ENCODE measurements at places on chromosomes 1 and 21.

DNA sequence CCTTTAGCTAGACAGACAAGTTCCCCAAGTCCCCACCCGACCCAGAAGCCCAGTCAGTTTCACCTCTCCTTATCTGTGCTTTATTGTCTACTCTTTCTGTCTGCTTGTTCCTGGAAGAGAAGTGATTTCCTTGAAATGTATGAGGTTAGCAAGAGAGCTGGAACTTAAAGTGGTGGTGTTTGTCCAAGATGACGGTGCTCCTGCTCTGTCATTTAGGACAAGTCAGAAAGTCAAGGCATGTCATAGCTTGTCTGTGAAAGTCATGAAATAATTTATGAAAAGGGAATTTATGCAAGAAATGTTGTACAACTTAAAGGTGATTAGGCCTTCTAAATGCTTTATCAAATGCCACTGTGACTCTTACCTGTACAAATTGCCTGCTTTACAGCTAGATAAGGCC is 178.1 kb downstream of the PLA2G4A start:
- no peak for DNase-seq

- DNase-seq = no peak
Measured at GRCh38 chr1:47893412-47893811, 103.8 kb downstream of the TRABD2B start.

DNA sequence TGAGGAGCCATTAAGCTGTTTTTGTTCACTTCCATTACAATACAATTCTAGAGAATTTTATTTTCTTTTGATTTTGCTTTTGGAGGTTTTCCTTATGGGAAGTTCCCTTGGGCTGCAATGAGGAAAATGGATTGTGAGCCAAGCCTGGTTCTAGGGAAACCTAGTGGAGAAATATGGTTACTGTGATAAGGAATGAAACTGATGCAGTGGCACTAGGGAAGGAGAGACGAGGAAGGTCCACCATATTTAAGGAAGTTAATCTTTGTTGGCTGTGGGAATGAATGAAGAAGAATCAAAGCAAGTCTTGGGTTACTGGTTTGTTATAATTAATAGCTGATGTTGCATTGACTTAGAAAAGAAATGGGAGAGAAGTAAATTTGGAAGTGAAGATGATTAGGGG is 28.4 kb downstream of the CHML start:
- DNase-seq = no peak

DNA sequence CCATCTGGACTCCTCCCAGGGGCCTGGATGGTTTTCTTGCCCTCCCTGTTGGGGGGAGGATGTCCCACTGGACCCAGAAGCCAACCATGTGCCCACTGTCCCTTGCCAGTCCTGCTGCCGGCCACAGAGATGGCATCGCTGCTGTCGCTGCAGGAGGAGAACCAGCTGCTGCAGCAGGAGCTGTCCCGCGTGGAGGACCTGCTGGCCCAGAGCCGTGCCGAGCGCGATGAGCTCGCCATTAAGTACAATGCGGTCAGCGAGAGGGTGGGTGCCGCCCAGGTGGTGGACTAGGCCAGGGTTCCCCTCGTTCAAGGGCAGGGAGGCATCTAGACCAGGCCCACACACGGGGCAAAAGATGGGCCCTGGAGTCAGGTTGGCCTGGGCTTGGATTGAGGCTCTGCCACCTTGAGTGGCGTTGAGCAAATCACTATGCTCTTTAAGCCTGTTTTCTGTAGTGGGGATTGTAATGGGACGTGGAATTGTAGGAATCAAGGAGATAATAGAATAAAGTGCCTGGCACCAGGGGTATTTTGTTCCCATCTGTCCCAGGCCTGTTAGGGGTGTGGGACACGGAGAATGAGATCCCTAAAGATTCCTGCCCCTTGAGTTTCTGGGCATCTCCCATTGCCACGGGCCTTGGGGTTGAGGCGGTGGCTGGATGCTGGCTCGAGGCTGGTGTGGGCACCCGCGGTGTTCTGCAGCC is 2.6 kb downstream of the CROCC start:
- DNase-seq = no peak

- no peak for DNase-seq
Measured at GRCh38 chr1:216046336-216046735, 376.9 kb downstream of the USH2A start.

GRCh38 chr1:152933196-152933595 is 13.8 kb upstream of the SPRR5 start:
- DNase-seq = no peak

DNA sequence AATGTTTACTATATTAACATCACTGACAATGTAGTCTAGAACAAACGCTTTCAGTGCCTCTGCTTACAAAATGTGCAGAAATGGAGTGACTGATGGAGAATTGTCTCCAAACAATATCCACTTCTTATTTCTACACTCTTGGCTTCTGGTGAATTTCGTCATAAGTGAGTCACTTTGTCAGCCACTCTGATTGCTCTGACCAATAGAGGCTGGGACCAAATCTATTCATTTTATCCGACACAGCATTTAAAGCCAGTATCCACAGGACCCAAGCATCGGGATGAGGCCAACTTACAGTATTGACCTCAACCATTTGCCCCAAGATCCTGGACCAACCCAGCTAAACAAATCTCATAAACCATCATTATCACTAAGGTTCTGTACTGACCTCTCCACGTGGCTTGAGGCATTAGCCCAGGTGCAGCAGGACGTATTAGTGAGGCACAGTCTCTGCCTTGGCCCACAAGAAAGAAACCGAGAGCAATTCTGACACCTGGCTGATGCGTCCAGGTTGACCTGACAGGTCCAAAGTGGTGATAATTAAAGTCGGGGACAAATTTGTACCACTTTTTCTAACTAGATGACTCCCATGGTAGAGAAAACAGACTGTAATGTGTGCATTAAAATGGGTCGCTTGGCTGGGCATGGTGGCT is 53.3 kb upstream of the ERO1B start:
- DNase-seq = no peak

DNA sequence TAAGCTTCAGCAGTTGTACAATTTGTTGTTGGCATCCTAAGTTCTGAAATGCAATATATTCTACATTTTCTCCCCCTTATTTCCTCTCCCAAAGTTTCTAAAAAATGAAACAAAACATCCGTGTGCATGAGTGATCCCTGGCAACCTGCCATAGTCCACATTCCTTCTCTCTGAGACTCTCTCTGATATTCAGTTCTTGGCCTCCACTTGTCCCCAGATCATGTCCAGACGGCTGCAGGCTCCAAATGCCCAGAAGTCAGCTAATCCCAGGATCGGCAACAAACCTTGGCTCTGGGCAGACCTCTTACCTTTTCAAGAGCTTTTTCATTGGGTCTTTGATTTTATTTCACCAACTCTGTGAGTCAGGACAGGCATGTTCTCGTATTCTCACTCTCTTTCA is 187.8 kb downstream of the ETS2 start:
- no peak for DNase-seq

GRCh38 chr1:196143602-196144342 is 464.5 kb downstream of the KCNT2 start:
- no peak for DNase-seq

GRCh38 chr1:54110996-54111395 is 41.8 kb downstream of the CDCP2 start:
- no peak for DNase-seq

DNA sequence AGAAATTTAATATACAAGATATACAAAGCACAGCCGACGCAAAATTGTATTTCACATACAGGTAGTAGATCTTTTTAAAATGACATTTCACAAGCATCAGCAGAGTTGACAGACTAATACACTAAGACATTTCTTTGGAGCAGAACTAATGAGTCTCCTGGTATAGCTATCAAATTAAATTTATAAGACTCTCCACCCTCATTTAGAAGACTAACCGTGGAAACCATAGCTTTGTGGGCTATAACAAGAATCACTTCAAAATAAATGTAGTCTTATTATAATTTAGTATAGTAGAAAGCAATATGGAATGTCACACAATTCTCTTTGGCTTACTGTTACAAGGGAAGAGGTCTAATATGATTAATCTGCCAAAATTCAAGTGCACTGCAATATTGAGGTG is 204.9 kb downstream of the VAV3 start:
- no peak for DNase-seq

- DNase-seq = no peak
Measured at GRCh38 chr1:153310526-153310925, 2.2 kb downstream of the PGLYRP3 start.

DNA sequence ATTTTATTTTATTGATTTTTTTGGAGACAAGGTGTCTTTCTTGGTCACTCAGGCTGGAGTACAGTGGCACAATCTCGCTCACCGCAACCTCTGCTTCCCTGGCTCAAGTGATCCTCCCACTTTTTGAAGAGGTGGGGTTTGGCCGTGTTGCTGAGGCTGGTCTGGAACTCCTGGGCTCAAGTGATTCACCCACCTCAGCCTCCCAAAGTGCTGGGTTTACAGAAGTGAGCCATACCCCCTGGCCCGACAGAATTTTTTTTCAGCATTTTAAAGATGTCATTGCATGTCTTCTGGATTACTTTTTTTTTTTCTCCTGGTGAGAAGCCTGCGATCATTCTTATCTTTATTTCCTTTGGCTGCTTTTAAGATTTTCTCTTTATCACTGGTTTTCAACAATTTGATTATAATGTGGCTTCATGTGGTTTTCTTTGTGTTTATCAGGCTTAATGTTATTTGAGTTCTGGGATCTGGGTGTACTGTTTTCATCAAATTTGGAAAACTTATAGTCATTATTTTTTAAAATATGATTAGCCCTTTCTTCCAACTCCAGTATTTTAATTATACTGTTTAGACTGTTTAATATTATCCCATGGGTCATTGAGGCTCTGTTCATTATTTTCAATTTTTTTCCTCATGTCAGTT is 23.1 kb upstream of the PTBP2 start:
- DNase-seq = no peak

GRCh38 chr21:15731243-15731613 is 1.4 kb downstream of the USP25 start:
- DNase-seq = no peak

DNA sequence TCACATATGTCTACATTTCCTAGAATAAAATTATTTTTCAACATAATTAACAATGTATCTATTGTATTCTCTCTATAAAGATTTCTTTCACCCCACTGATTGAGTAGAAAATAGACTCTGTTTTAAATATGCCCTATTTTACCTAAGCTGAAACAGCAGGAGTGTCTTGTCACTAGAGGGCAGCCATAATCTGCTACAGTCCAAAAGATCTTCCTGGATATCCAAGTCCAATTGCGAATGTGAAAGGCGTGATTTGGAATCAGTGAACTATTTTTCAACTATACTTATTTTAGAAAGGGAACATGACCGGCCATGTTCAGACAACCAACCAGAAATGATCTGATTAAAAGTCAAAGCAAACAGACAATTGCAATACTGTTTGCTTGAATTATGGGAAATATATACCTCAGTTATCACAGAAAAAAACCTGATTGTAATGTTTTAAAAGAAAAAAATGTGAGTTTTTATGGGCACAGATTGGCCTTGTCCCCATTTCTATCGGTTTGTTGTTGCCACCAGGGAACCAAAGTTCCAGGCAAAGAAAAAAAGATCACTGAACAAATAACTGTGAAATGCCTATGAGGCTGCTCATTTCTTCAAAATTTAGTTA is 1211.0 kb upstream of the ADGRL4 start:
- DNase-seq = no peak

DNA sequence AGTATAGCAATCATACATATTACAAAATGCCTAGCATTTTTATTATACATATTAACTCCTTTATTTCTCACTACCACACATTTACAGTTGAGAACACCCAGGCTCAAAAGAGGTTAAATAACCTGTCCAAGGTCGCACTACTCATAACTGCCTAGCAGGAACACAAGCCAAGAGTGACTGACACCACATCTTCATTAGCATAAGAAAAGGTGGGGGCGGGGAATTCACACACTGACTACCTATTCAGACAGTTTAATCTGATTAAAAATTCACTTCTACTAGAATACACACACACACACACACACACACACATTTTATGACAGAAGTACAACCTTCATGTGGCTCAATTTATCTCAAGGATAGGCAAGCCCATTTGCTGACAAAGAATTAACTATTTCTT is 77.8 kb upstream of the CACHD1 start:
- no peak for DNase-seq

DNA sequence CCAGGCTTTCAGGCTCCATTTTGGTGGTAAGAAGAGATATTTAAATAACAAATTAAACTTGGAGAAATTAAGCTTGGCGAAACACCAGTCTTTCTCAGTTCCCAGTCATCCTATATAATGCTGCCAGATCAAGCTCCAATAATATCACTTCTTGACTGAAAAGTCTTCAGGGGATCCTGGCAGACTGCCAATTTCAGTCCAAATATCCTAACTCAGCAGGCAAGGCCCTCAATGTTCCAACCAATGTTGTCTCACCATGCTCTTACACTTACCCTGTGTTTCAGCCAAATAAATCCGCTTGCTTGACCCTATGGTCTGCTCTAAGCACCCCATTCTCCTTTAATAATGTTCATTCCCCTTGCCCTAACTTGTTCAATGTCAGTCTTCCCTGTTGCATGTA is 39.9 kb upstream of the BCL10 start:
- DNase-seq = no peak

DNA sequence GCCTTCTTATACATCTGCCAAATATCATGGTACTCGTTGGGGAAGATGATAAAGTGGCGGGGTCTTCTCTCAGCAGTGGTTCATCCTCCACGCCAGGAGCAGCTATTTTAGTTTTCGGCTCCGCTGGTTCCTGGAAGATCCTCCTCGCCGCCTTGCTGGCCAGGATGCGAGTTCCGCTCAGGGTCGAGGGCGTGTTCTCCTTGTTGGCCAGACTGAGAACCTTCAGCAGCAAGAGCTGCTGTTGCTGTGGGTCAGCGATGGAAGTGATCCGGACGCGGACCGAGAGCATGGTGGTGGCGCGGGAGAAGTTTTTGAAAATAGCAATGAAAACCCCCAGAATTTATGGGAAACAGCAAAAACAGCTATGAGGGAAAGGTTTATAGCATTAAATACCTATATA is 11.4 kb upstream of the CFAP126 start:
- DNase-seq = no peak

GRCh38 chr1:101170506-101171050 is 66.2 kb upstream of the S1PR1 start:
- no peak for DNase-seq

DNA sequence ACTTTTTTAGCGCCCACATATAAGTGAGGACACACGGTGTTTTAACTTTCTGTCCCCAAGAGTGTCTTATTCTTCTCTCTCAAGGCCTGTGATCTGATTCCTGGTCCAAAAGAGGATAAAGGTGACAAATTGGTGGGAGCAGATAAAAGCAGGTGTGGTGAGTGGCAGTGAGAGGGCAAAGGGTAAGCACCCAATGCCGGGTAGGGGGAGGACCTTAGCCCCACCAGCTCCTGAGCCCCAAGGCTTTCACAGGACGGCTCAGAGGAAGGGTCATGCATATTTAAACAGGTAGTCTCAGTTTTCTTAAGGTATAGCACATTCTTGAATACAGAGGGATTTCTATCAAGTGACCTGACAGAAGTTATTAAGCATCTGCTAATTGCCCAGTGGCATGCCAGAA is 19.6 kb downstream of the LBR start:
- DNase-seq = no peak

GRCh38 chr1:174626031-174627025 is 178.6 kb downstream of the GPR52 start:
- DNase-seq = no peak

- no peak for DNase-seq
Measured at GRCh38 chr1:207259391-207259790, 62.1 kb upstream of the CD55 start.
